ENCODE measurements at places on chromosomes 5 and 9.

GRCh38 chr9:38715684-38716083 is 4.2 kb downstream of the FAM240B start:
- DNase-seq, result no peak

DNA sequence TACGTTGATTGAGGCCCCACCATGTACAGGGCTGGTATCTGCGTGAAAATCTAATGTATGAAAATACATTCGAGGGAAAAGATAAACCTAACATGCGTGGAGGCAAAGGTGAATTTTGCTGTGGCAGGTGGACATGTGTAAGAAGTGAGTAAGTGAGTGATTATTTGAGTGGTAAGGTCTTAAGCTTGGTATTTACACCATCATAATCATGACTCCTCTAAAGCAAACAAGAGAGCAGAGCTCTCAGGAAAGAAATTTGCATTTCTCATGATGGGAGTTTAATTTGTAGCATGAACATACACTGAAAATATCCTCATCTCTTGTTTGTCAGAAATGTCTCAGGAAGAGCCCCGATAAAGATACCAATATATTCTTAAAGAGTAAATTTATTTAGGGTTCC is 260.6 kb downstream of the PSAT1 start:
- no peak for DNase-seq

DNA sequence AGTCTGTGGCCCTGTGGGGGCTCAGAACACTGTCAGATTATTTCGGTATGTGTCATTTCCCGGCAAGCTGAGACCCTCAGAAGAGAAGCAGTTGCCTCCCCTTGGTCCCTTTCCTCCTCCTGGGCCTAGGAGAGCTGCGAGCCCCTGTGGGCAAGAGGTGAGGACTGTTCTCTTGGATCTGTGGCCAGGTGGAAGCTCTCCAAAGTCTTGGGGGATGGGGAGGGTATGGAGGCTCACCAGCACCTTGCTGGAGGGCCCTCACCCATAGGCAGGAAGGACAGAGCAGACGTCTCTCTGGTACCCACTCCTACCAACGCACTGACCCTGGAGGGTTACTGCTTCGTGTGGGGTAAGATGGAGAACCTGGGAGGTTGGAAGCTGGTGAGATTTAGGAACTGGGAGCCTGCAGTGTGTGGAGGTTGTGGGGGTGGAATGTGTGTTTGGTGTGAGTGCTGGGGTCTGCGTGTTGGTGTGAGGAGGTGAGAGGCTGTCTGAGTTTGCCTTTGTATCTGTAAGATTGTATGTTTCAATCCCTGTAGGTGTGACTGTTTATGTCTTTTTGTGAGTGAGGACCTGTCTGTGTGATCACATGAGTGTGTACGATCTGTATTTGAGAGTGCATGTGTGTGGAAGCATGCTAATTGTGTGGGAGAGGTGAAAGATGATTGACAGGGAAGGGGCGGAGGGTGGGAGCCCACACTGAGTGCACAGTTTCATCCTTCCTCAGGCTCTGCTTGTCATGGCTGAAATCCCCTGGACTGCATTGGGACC is 52.4 kb upstream of the PSD2 start:
- DNase-seq, result no peak

- DNase-seq, result no peak
Observed at GRCh38 chr9:8733131-8733954, 933.8 kb upstream of the DMAC1 start.

GRCh38 chr9:129919841-129920240 is 84.6 kb downstream of the USP20 start:
- DNase-seq, result no peak

DNA sequence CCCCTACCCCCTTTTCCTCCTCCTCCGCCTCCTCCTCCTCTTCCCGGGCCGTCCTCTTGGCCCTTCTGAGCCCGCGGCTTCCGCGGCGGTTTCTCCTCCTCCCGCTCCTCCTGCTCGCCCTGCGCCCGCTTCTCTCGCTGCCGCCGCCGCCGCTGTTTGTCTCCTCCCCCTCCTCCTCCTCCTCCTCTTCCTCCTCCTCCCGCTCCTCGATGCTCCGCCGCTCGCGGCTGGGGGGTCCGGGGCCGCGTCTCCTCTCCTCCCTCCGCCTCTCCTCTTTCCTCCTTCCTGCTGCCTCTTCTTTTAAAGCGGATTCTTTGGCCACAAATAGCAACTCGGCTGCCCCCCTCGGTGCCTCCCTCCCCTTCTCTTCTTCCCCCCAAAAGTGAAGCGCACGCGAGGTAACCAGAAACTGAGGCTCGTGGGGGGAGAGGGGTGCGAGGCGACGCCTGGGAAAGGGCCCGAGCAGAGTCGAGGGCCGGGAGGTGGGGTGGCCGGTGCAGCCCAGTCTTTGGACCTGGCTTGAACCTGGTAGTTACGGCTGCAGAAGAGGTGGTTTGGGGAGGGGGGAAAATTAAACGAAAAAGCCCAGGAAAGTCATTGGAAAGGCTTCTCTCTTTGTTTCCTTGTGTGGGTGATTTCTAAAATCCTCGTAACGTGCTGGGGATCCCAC is 1058.5 kb upstream of the DMAC1 start:
- DNase-seq, result peak; percentile 6
